ENCODE measurements at places on chromosomes 12 and 14. TPM values are rescaled to one million over a fixed set of nuclear protein-coding genes. Genes with fewer than 3 reads are reported as not detected.

The C12orf54 gene
- total RNA-seq = not detected

The ADAM20 gene
- 0.56 TPM for total RNA-seq

The RIMBP2 gene
- not detected for total RNA-seq

The JAG2 gene
- total RNA-seq = 7.2 TPM

The OAS1 gene
- 155 TPM for total RNA-seq

The PACS2 gene
- total RNA-seq = 33.3 TPM

The SLC38A1 gene
- total RNA-seq = 173 TPM

The RTL1 gene
- total RNA-seq = not detected

The SLC25A21 gene
- not detected for total RNA-seq

The RNFT2 gene
- 7.5 TPM for total RNA-seq

The GCH1 gene
- 82.9 TPM for total RNA-seq

The PLEKHG3 gene
- 53.8 TPM for total RNA-seq

The TMEM117 gene
- total RNA-seq = 1.1 TPM

The OTOGL gene
- total RNA-seq = not detected

The NTS gene
- total RNA-seq = not detected

The KICS2 gene
- total RNA-seq = 10.3 TPM

The KHNYN gene
- total RNA-seq = 97.9 TPM

The KRT74 gene
- not detected for total RNA-seq

The DNAI7 gene
- total RNA-seq = not detected

The TSPAN8 gene
- not detected for total RNA-seq

The TMEM30B gene
- 0.37 TPM for total RNA-seq

The CNPY2 gene
- 141 TPM for total RNA-seq

The RNF31 gene
- 145 TPM for total RNA-seq

The NOVA1 gene
- total RNA-seq = 0.39 TPM

All from T-helper 1 cell treated with Interleukin-12 subunit alpha and Interleukin-12 subunit beta and Interleukin-4 antibody, amounts not matched to agents 30 ng/mL and 1 ng/mL, for 36 hours (primary cell).